ENCODE measurements at places on chromosomes 12 and 14. TPM values are rescaled to one million over a fixed set of nuclear protein-coding genes. Genes with fewer than 3 reads are reported as not detected.
A peak's percentile ranks its signal among the peaks of the same experiment; 100 is the strongest.

- H3K27me3 ChIP-seq = no peaks in the 10 kb centered on the region
- no peaks in the 10 kb centered on the region for H3K36me3 ChIP-seq
- H3K4me1 ChIP-seq = no peaks in the 10 kb centered on the region
- no peak overlapping the region for H3K4me3 ChIP-seq
- no peak overlapping the region for H3K27ac ChIP-seq
These were observed 218.6 kb upstream of the SYT1 start for GRCh38 chr12:78645956-78646355.

Gene MYH7
- 0.09 TPM for total RNA-seq

- H3K27ac ChIP-seq = no peak overlapping the region
- no peaks in the 10 kb centered on the region for H3K27me3 ChIP-seq
- no peak for DNase-seq
- no peaks in the 10 kb centered on the region for H3K36me3 ChIP-seq
- peaks cover 49% of the 10 kb centered on the region for H3K4me1 ChIP-seq
These were observed 70.3 kb downstream of the SPPL3 start for GRCh38 chr12:120833849-120834248.

DNA sequence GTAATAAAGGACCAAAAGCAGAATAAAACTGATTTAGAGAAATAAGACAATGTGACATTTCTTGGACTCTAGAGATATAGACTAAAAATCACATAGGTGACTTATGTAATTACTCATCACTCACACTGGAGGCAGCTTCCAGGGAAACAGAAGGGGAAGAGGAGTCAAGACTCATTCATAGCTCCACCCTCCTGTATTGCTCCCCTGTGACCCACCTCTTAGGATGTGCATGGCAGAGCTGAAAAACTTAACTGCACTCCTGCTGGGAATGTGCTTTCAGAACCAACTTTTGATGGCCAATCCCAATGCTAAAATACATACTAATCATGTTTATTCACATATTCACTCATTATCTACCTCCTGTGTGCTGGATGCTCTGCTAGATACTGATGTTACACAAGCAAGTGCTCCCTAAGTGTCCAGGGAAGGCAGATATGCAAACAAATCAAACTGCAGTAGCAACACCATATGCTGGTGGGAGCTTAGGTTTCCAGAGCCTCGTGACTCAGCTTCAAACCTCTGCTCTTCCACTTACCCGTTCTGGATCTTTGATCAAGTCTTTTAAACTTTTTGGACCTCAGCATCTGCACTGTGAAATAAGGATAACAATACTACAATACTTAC lies 316.1 kb downstream of the GALC start:
- H3K4me1 ChIP-seq = no peaks in the 10 kb centered on the region
- no peaks in the 10 kb centered on the region for H3K27me3 ChIP-seq
- H3K27ac ChIP-seq = no peak overlapping the region
- H3K4me3 ChIP-seq = no peak overlapping the region

Gene P2RX7
- 14.4 TPM for total RNA-seq

GRCh38 chr12:77830583-77831351 lies at the start of gene NAV3:
NAV3 (plus strand) TSS chr12:77830894; CDS start chr12:77831462, 568 bp downstream.
- H3K27me3 ChIP-seq = no peaks in the 10 kb centered on the region
- no peak within 1 kb of the TSS for H3K4me3 ChIP-seq
- no peak within 1 kb of the TSS for H3K27ac ChIP-seq
- H3K4me1 ChIP-seq = no peaks in the 10 kb centered on the region
- no peak for DNase-seq

GRCh38 chr12:75389061-75389460 lies 1.8 kb upstream of the GLIPR1L2 start:
- peaks cover 35% of the 10 kb centered on the region for H3K4me1 ChIP-seq
- no peak for DNase-seq
- peak overlapping the region; percentile 48 for H3K27ac ChIP-seq
- peak overlapping the region; percentile 85 for H3K4me3 ChIP-seq
- H3K36me3 ChIP-seq = peaks cover 17% of the 10 kb centered on the region

- no peak for DNase-seq
- H3K27ac ChIP-seq = no peak overlapping the region
- peaks cover 29% of the 10 kb centered on the region for H3K4me1 ChIP-seq
- H3K27me3 ChIP-seq = no peaks in the 10 kb centered on the region
- peaks cover 13% of the 10 kb centered on the region for H3K36me3 ChIP-seq
These were observed 168.5 kb upstream of the ATP2B1 start for GRCh38 chr12:89877136-89877535.

Data from activated CD8-positive, alpha-beta memory T cell treated with anti-CD3 and anti-CD28 coated beads, Interleukin-2, amount 10 ng/mL, durations not matched to agents 7 days and 5 days (primary cell).